Epithelial cell of alveolus of lung (primary cell): ENCODE measurements at places on chromosomes 1 and 21. TPM values are rescaled to one million over a fixed set of nuclear protein-coding genes. Genes with fewer than 3 reads are reported as not detected.

The OPTC gene
- total RNA-seq: not detected in 2 replicates

The TCEA3 gene
- 2.5 and 6.2 TPM in 2 replicates for total RNA-seq

The KPRP gene
- not detected in 2 replicates for total RNA-seq

The BATF3 gene
- 3.9 and 9.8 TPM in 2 replicates for total RNA-seq
